ENCODE measurements at places on chromosomes 2 and 18. TPM values are rescaled to one million over a fixed set of nuclear protein-coding genes. Genes with fewer than 3 reads are reported as not detected.

The DQX1 gene
- 0.39 TPM for total RNA-seq

The GKN2 gene
- not detected for total RNA-seq

The HES6 gene
- 1.6 TPM for total RNA-seq

The DPYSL5 gene
- not detected for total RNA-seq

The CYP27C1 gene
- total RNA-seq, result 3.1 TPM
